ENCODE measurements at places on chromosomes 3 and 15.

DNA sequence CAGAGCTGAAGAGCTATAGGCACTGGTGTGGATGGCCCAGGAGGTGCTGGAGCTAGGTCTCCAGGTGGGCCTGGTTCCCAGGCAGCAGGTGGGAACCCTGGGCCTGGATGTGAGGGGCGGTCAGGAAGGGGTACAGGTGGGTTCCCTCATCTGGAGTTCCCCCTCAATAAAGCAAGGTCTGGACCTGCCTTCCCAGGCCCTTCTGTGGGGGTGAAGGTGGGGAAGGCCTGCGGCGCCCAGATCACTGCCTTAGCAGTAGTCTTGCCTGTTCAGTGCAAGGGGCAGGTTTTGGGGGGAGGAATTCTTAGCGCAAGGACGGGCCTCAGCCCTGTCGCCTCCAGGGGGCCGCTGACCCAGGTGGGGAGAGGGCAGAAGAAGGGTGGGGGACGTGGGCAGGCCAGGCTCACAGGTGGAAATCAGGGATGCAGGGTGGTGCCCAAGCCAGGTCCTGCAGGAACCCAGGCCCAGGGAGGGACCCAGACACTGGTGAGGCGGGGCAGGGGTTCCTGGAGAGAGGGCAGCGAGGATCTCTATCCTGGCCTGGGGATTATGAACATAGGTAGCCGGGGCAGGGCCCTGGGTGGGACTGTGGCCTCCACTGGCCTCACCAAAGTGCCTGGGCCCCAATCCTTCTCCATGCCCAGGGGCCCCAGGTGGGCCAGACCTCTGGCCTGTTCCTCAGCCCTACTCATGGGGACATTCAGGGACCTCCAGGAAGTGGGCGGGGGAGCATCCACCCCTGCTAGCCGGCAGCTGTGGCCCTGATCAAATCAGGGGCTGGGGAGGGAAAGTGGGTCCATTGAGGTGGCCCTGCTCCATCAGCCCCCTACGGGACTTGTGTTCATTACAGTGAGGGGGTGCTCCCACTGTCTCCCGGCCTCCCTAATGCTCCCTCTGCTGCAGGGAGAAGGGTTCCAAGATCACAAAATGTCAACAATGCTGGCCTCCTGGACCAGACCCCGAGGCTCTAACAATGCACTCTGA, 25.3 kb downstream of the HDAC11 start:
- H3K27me3 ChIP-seq: no peaks in the 10 kb centered on the region
- no peak overlapping the region for H3K4me3 ChIP-seq
- no peak overlapping the region for H3K27ac ChIP-seq

GRCh38 chr3:128367221-128367620, 99.5 kb downstream of the DNAJB8 start:
- no peak overlapping the region for H3K27ac ChIP-seq
- no peak for DNase-seq
- peaks cover 9% of the 10 kb centered on the region for H3K36me3 ChIP-seq
- no peaks in the 10 kb centered on the region for H3K4me1 ChIP-seq
- no peak overlapping the region for H3K4me3 ChIP-seq

DNA sequence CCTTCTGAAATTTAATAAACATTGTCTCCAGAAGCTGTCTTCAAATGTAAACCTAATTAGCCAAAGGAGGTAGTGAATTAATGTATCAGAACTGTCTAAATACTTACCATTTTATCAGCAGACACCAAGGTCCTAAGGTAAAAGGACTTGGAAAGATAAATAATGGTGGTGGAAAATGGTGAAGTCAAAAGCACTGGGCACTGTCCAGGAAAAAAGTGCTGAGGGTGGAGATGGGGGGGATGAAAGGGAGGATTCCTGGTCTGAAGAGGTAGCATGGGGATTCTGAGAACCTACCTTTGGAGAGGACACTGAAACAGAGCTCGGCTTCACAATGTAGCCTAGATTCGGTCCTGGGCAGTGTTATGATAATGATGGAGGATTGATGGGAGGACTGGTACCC, 149.0 kb upstream of the DPH6 start:
- H3K27ac ChIP-seq: no peak overlapping the region
- H3K36me3 ChIP-seq: no peaks in the 10 kb centered on the region
- H3K4me1 ChIP-seq: no peaks in the 10 kb centered on the region
- no peaks in the 10 kb centered on the region for H3K27me3 ChIP-seq
- DNase-seq: no peak
- H3K4me3 ChIP-seq: no peak overlapping the region

DNA sequence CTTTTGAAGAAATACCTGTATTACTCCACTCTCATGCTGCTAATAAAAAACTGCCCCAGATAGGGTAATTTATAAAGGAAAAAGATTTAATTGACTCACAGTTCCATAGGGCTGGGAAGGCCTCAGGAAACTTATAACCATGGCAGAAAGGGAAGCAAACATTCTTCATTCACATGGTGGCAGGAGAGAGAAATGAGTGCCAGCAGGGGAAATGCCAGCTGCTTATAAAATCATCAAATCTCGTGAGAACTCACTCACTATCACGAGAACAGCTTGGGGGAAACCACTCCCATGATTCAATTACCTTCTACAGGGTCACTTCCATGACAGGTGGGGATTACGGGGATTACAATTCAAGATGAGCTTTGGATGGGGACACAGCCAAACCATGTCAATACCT, 18.7 kb downstream of the MFSD1 start:
- H3K4me1 ChIP-seq: no peaks in the 10 kb centered on the region
- H3K4me3 ChIP-seq: no peak overlapping the region
- no peak for DNase-seq
- H3K27me3 ChIP-seq: no peaks in the 10 kb centered on the region
- H3K36me3 ChIP-seq: peaks cover 57% of the 10 kb centered on the region
- H3K27ac ChIP-seq: no peak overlapping the region

- H3K4me3 ChIP-seq: no peak overlapping the region
- H3K27me3 ChIP-seq: peaks cover 1% of the 10 kb centered on the region
- H3K4me1 ChIP-seq: no peaks in the 10 kb centered on the region
- no peak for DNase-seq
Measured at GRCh38 chr3:100682056-100682853, 27.0 kb upstream of the TFG start.

GRCh38 chr3:37580237-37580636, 281.4 kb upstream of the CTDSPL start:
- no peak overlapping the region for H3K27ac ChIP-seq
- DNase-seq: no peak
- H3K36me3 ChIP-seq: no peaks in the 10 kb centered on the region
- no peak overlapping the region for H3K4me3 ChIP-seq

DNA sequence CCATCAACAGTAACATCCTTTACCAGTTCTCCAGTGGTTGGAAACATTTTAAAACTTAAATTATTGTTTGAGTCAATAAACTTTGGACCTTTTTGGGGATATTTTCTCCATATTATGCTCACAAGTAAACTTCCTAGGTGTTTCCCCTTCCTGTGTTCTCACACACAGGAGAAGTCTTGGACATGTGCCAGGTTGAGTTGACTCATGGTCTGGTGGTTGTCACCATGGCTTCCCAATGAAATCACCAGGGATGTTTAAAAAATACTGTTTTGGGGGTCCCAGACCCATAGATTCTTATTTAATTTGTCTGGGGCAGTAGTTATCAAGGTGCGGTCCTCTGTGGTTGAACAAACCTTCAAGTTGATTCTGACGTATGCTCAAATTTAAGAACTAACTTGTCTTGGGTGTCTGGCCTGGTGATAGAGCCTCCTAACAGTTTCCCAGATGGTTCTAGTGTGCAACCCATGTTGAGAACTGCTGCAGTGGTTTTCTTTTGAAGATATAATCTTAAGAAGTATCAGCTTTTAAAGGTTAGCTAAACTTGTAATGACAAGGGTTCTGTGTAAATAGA, 291.8 kb downstream of the EDEM1 start:
- H3K27ac ChIP-seq: no peak overlapping the region
- no peak overlapping the region for H3K4me3 ChIP-seq
- no peak for DNase-seq

DNA sequence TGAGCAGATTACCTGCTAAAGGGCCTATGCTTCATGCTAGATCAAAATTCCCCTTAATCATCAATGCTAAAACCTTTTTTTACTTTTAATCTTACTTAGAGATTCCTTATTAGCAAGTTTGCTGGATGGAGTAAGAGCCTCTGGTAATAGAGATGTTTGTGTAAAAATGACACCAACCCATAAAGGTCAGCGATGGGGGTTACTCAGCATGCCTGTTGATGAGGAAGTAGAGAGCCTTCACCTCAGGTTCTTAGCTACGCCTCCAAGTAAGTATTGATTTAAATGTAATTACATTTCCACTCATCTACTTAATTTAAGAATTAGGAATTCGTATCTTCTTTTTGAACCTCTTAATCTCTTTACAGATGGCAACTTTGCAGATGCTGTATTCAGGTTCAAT, 38.8 kb downstream of the DNAJC13 start:
- H3K4me3 ChIP-seq: no peak overlapping the region
- H3K36me3 ChIP-seq: peaks cover 57% of the 10 kb centered on the region
- H3K27me3 ChIP-seq: no peaks in the 10 kb centered on the region
- DNase-seq: no peak
- H3K27ac ChIP-seq: no peak overlapping the region

DNA sequence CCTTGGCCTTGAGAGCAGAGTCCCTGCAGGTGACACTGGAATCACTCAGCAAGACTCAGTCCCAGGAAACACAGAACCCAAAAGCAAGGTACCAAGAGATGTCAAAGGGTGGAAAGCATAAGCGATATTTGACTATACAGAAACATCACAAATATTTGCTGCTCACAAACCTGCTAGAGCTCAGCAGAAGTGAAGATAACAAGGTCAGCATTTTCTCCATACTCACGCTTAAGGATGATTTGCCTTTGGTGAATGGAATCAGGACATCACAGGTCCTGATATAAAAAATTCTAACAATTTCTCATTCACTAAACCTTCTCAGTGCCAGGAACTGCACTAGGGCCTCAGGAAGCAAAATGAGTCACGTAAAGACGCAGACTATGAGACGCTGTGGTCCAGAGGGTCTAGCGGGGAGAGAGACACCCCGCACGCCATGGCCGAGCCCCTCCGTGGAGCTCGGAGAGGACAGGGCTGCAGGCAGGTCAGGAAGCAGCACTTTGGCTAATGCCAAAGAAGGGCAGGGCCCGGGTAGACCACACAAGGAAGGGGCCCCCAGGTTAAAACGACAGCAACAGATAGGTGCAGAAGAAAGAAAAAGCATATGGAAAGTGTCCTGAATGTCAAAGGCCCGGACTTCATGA, 10.7 kb downstream of the PCSK6 start:
- no peak overlapping the region for H3K4me3 ChIP-seq
- H3K27ac ChIP-seq: no peak overlapping the region
- DNase-seq: no peak

- no peaks in the 10 kb centered on the region for H3K36me3 ChIP-seq
- H3K4me1 ChIP-seq: peaks cover 22% of the 10 kb centered on the region
- no peak overlapping the region for H3K27ac ChIP-seq
- no peak overlapping the region for H3K4me3 ChIP-seq
- H3K27me3 ChIP-seq: no peaks in the 10 kb centered on the region
Measured at GRCh38 chr15:90187257-90187868, 13.8 kb upstream of the SEMA4B start.

Measured in immature natural killer cell (primary cell).